Kidney glomerular epithelial cell (primary cell): ENCODE measurements at places on chromosomes 5 and 9.

- DNase-seq, result no peak
Measured at GRCh38 chr5:116084287-116084691, 536 bp upstream of the COMMD10 start.

- DNase-seq, result no peak
Measured at GRCh38 chr9:90219548-90220118, 423.0 kb downstream of the DIRAS2 start.

DNA sequence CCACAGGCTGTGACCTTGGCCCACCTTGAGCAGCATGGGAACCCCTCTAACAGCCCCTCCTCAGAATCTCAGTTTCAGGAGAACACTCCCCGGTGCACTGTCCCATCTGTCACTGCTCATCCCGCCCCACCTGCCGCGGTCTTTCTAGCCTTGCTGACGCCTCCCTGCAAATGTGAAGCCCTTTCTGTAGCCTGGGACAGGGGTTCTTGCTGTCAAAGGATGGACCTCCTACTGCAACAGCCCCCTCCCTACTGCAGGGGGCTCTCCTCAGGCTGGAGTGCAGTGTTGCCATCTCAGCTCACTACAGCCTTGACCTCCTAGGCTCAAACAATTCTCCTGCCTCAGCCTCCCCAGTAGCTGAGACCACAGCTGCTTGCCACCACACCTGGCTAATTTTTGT, 20.0 kb downstream of the OR2V1 start:
- no peak for DNase-seq

DNA sequence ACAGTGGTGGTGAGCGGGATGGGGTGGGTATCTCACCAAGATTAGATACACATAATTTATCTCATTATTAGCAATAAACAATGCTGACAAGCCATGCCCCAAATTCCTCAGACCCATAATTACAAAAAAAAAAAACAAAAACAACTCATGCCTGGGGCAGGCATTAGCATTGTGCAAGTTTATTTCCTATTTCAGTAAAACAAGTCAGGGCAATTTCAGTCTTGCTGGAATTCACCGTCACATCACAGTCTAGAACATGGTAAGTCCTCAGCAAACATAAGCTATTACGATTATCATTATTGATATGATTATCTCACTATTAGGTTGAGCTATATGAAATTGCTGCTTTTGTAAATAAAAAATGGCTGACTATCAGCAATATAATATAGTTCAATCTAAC, 57.5 kb upstream of the GNAQ start:
- no peak for DNase-seq

DNA sequence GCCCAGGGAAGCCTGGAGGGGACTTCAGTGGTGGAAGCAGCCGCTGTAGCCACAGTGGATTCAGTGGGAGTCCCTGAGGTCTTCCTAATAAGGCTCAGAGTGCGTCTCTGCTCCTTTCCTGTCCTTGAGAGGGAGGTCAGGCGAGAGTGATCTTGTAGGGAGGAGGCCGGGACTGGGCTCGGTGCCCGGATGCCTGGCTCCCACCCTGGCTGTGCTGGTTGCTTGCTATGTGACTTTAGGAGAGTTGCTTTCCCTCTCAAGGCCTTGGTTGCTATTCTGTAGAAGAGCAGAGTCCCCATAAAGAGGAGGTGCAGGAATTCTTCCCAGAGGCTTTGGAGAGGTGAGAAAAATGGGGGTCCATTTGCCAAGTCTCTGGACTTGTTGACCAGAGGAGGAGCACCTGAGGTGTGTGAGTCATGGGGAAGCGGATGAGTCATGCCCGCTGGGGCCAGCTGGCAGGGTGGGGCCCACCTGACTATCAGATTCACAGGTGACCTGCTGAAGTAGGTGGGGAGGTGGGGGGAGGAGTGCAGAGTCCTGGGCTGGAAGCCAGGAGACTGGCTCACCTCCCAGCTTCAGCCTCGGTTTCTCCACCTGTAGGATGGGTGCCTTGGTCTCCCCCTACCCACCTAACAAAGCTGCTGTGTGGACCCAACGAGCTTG, 13.8 kb downstream of the GSN start:
- peak; percentile 54 for DNase-seq

- DNase-seq, result no peak
Measured at GRCh38 chr9:120997502-120997901, 52.6 kb downstream of the C5 start.

- DNase-seq, result no peak
Measured at GRCh38 chr5:160511280-160511929, 89.8 kb downstream of the PTTG1 start.

- no peak for DNase-seq
Measured at GRCh38 chr9:13268469-13268868, 11.0 kb downstream of the MPDZ start.

DNA sequence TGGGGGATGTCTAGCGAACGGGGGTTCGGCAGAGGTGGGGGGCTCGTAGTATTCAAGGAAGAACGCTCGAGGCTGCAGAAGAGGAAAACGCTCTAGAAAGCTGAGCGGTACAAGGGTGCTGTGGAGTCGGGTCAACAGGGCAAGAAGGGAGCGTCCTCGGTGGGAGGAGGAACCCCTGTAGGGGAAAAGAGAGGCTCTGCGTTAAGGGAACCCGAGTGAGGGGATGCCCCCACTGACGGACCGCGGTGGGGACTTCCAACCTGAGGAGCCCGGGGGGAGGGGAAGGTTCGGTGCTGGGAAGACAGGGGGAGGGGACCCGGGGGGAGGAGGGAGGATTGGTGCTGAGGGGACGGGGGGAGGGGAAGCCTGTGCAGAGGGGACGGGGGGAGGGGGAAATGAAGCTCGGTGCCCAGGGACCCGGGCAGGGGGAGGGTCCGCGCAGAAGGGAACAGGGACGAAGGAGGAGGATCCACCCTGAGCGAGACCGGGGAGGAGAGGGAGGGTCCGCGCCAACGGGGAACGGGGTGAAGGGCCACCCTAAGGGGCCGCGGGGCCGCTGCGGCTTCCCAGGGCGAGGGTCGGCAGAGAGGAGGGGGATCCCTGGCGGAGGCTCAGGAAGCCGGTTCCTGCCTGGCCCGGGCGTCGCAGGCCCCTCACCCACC, 621 bp downstream of the NR6A1 start:
- DNase-seq, result no peak

DNA sequence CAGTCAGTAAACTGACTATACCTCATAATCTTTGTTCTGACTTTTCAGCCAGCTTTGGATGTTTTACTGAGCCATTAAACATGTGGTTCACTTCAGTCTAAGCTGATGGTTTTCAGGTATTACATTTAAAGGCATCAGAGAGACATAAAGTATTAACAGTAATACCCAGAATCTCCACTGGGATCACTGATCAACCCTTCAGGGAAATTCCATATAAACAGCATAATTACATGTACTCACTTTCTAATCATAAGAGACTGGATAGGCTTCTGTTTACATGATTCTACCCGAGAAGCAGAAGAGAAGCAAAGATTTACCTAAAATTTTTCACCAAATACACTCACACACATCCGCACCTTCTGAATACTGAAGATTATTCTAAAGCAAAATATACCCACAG, 186.7 kb upstream of the FREM1 start:
- no peak for DNase-seq

GRCh38 chr5:32514806-32515205, 70.3 kb upstream of the ZFR start:
- no peak for DNase-seq

DNA sequence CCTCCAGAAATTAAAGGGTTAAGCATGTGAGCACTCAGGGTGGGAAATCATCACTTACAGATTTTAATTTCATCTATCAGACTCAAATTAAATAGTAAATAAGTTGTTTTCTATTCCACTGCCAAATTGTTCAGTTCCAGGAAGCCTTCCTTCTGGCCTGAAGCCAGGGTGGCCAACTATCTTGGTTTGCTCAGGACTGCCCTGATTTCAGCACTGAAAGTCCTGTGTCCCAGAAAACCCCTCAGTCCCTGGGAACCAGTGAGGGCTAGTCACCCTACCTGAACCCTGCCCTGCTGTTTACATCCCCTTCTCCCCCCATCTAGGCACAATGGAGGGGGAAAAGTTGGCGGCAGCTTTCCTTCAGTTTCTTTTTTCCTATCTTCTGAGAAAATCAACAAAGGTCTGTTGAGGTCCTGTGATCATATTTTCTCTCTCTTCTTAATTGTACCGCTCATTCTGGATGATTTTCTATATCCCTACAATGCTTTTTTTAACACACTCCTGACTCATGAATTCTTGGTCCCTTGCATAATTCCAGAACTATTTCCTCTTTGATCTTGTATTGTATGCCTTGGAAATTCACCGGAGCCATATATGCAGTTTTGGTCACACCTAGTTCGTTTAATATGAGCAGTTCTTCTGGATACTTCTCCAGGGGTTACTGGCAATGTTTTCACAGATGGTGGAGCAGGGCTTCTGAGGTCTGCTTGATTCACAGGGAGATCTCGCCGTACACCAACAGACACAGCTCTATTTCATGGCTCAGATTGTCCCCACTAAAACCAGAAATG, 103.8 kb downstream of the MAP1B start:
- peak; percentile 60 for DNase-seq
